Muscle of leg (tissue), 16 donors: ENCODE measurements at places on chromosomes 16 and 17. TPM values are rescaled to one million over a fixed set of nuclear protein-coding genes. Genes with fewer than 3 reads are reported as not detected.
A peak's percentile ranks its signal among the peaks of the same experiment; 100 is the strongest.

SLC16A6 gene
- total RNA-seq: 0.27 TPM

KRTAP4-11 gene
- total RNA-seq: not detected

AURKB gene
- 13.5 TPM for total RNA-seq

VTN gene
- total RNA-seq: 0.58 TPM

KRT25 gene
- 0.35 TPM for total RNA-seq

GH2 gene
- total RNA-seq: 0.27 TPM

PRDM7 gene
- not detected for total RNA-seq

CHST6 gene
- 5.4 TPM for total RNA-seq

NEUROD2 gene
- total RNA-seq: not detected

TBX4 gene
- total RNA-seq: 20.0 TPM

DOC2B gene
- total RNA-seq: 2.4 TPM

KRTAP4-1 gene
- total RNA-seq: not detected

TP53TG3 gene
- total RNA-seq: not detected

APOH gene
- total RNA-seq: 0.31 TPM

- H3K36me3 ChIP-seq: no peaks in the 10 kb centered on the region
- H3K27ac ChIP-seq: no peak overlapping the region
- DNase-seq: no peak
Measured at GRCh38 chr17:55377671-55378275, 43.9 kb downstream of the MMD start.

GRCh38 chr16:14300705-14301168, 229.6 kb downstream of the MRTFB start:
- no peak overlapping the region for H3K27ac ChIP-seq
- H3K27me3 ChIP-seq: peaks cover 21% of the 10 kb centered on the region
- H3K4me1 ChIP-seq: peaks cover 20% of the 10 kb centered on the region
- no peaks in the 10 kb centered on the region for H3K36me3 ChIP-seq
- H3K4me3 ChIP-seq: no peak overlapping the region
- peak; percentile 89 for DNase-seq

DNA sequence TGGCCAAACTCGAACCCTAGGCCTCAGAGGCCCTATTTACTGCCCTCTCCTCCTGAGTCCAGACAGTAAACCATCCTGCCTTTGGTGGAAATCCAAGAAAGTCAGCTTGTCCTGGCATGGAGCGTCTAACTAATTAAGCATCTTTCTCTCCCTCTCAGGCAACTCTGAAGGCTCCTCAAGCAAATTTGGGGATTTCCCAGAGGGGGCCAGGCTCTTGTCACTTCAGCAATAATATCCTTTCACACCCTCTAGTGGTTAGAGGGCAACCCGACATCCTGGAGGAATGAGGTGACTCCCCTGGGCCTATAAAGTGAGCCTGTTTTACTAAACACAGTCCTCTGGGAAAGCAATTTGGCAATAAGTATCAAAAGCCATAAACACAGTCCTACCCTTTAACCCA, 60.4 kb downstream of the NOG start:
- DNase-seq: peak; percentile 32
- no peaks in the 10 kb centered on the region for H3K36me3 ChIP-seq
- no peak overlapping the region for H3K4me3 ChIP-seq
- H3K4me1 ChIP-seq: no peaks in the 10 kb centered on the region
- H3K27ac ChIP-seq: no peak overlapping the region

DNA sequence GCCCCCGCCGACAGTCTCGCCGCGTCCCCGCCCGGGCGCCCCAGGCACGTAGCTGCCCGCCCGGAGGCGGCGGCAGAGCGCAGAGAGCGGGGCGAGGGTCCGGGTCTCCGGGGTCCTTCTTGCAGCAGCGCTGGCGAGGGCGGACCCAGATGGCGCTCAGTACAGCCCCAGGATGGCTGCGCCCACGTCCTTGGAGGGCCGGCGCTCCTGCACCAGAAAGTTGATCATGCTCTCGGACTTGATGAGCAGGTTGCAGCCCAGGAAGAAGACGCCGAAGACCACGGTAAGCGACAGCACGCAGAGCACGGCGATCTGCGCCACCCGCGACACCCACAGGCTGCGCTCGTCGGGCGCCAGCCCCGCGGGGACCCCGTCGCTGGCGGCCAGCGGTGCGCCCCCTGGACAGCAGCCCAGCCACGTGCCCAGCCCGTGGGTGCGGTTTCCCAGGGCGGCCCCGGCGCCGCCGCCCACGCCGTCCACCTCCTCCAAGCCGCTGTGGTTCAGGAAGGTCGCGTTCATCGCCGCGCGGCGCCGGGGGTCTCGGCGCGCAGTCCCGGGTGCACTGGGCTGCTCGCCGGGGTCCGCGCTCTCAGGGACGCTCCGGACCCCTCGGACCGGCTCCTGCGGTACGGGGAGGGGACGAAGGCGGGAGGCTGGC, 435 bp downstream of the RPRML start:
- no peaks in the 10 kb centered on the region for H3K36me3 ChIP-seq
- DNase-seq: no peak
- no peak overlapping the region for H3K27ac ChIP-seq

DNA sequence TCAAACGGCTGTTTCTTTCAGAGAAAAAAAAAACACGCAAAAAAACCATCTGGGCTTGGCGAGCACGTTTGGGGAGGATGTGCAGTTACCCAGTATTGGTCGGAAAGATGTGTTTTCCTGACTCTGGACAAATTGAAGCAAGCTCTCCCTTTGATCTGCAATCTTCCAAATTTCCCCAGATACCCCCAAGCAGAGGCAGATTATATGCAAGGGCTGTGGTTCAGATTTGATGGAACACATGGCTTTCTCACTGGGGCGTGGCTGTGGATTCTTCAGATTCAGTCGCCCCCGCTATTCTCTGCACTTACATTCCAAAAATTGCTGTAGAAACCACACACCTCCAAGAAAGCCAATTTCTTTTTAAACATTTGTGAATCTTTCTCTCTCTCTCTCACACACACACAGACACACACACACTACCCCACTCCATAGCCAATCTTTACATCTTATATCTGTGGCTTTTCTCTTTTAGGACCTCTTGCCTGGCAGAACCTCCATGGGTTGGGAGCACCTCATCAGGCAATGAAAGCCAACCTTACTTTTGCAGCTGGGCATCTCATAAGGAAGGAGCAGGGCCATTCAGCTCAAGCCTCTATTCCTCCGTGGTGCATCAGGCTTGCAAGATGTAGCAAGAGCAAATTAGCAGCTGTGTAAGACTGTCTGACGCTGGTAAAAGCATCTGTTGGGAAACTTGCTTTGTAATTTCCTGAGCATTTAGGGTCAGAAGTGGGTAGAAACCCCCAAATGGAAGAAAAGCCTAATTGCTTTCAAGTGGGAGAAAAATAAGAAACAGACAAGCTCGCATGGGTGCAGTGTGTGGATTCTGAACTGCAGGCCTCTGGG, 103.9 kb upstream of the FAM20A start:
- peaks cover 16% of the 10 kb centered on the region for H3K4me1 ChIP-seq
- no peak overlapping the region for H3K4me3 ChIP-seq
- H3K36me3 ChIP-seq: no peaks in the 10 kb centered on the region
- no peaks in the 10 kb centered on the region for H3K27me3 ChIP-seq

DNA sequence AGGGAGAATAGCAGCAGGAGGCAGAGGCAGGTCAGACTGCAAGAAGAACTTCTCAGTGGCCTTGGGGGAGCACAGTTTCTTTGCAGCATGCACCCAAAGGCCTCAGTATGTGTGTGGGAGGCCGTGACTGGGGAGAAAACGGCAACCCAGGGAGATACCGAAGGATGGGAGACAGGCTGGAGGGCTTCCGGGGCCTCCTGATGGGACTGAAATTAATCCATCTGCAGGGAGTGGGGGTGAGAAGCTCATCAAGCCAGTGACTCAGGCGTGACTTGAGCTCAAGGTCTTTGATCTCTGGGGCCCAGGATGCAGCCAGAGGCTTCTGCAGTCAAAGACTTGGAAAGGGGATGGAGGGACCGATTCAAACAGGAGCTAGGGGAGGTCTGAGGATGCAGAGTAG, 5.1 kb upstream of the C17orf113 start:
- no peak overlapping the region for H3K4me3 ChIP-seq
- H3K4me1 ChIP-seq: peaks cover 9% of the 10 kb centered on the region
- peaks cover 36% of the 10 kb centered on the region for H3K27me3 ChIP-seq
- no peaks in the 10 kb centered on the region for H3K36me3 ChIP-seq

DNA sequence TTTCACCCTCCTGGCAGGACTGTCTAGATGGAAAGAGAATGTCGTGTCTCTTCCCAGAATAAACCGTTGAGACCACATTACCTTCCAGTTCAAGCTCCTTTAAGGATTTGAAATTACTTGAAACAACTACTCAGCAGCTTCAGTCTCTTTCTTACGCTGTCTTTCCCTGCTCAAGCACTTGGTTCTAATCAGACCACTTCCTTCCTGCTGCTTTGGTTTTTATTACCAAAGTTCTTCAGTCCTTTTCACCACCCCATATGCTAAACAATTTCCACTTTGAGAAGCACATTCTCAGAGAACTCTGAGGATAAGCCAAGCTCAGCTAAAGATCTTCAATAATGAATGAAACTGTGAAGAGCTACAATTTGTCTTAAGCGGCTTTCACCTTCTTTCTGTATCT, 105.4 kb downstream of the STX8 start:
- no peak overlapping the region for H3K4me3 ChIP-seq
- no peaks in the 10 kb centered on the region for H3K27me3 ChIP-seq
- H3K4me1 ChIP-seq: peaks cover 10% of the 10 kb centered on the region
- DNase-seq: peak; percentile 61

DNA sequence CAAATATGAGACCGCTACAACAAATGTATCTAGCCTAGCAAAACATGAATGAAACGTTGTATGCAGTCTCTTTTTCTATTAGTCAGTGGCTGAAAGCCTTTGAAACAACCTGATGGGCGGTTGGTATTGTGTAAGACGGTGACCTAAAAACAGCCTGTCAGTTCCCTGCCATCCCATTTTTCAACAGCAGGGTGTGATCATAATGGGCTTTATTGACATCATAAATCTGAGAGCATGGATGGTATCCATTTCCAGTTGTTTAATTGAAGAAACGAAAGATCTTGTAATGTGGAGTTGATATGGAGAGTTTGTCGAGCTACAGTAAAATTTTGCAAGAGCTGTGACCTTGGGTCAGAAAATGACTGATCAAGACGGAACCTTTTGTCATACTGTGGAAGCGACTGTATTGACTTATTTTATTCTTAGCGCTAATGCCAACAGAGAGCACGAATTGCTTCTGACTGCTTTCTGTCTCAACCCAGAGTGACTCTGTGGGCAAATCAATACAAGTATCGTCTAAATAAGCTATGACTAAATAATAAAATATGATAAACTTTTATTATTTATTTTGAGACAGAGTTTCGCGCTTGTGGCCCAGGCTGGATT, 12.3 kb upstream of the MEIOB start:
- H3K27me3 ChIP-seq: peaks cover 18% of the 10 kb centered on the region
- H3K27ac ChIP-seq: no peak overlapping the region
- no peak overlapping the region for H3K4me3 ChIP-seq
- H3K4me1 ChIP-seq: no peaks in the 10 kb centered on the region

- H3K4me1 ChIP-seq: peaks cover 2% of the 10 kb centered on the region
- H3K27ac ChIP-seq: no peak overlapping the region
- DNase-seq: no peak
- H3K4me3 ChIP-seq: no peak overlapping the region
- no peaks in the 10 kb centered on the region for H3K36me3 ChIP-seq
Measured at GRCh38 chr16:73420244-73420643, 372.3 kb upstream of the ZFHX3 start.

DNA sequence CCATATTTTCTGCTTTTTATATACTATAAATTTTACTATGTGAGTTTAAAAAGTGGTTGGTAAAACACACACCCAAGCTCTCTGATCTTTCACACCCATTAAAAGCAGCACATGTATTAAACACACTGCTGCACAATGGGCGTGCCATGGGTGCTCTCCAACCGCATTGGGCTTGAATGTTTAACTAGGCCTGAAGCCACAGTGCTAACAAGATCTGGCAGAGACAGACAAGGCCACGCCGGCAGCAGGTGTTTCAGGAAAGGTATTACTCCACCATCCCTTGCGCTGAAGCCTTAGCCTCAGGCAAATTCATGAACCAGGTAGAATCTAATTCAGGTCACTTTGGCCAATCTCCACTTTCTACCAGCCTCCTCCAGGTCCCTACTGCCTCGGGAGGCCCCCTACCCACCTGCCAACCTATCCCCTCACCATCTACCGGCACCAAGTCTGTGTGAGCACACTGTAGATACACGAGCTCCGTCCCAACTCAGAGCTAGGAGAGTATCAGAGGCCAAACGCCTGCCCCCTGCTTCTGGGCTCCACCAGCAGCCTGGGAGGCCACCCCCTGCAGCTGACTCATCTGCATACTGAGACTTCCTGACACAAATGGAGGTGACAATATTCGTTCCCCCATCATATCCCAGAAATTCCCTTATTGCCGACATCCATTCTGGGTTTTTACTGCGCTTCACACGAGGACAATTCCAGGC, 95.0 kb downstream of the ADCY9 start:
- no peaks in the 10 kb centered on the region for H3K27me3 ChIP-seq
- H3K4me3 ChIP-seq: no peak overlapping the region
- H3K4me1 ChIP-seq: peaks cover 12% of the 10 kb centered on the region
- DNase-seq: no peak

- H3K4me3 ChIP-seq: peak overlapping the region; percentile 100
- H3K27ac ChIP-seq: peak overlapping the region; percentile 89
- H3K36me3 ChIP-seq: peaks cover 5% of the 10 kb centered on the region
- DNase-seq: no peak
- peaks cover 8% of the 10 kb centered on the region for H3K4me1 ChIP-seq
Measured at GRCh38 chr16:84117494-84117843, 727 bp upstream of the MBTPS1 start.
